Activated T-cell treated with anti-CD3 and anti-CD28 coated beads for 4 hours (primary cell): ENCODE measurements at places on chromosomes 3 and 15.
A peak's percentile ranks its signal among the peaks of the same experiment; 100 is the strongest.

DNA sequence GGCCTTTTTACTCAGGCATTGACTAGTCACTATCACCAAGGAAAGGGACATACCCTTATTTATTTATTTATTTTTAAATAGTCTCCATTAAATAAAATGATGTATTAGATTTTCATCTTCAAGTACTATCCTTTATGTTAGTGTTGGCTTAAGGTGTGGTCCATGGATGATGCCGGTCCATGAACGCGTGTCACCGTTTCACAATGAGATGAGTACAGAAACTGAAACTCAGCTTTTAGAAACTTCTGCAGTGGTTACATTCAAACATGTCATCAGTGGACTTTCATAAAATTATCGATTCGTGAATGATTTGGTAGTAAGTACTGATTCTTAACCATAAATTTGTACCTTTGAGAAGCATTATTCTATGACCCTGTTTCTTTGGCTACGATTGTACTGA lies 166.6 kb downstream of the SATB1 start:
- no peak for DNase-seq

GRCh38 chr15:75104804-75105557 lies 81.6 kb downstream of the PPCDC start:
- DNase-seq = no peak

DNA sequence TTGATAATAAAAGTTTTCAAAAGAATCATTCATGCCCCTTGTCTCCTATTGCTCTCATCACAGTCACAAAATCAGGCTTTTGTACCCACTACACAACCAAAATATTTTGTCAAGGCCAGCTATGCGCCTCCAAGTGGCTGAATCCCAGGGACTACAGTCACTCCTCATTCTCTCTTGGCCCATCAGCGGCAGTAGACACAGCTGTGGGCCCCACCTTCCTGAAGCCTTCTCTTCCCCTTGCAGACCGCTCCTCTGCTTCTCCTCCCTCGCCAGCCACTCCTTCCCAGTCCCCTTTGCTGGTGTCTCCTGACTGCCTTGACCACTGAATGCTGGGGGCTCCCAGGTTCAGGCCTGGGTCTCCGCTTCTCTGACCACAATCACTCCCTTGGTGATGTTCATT lies 52.1 kb downstream of the LSM3 start:
- no peak for DNase-seq

DNA sequence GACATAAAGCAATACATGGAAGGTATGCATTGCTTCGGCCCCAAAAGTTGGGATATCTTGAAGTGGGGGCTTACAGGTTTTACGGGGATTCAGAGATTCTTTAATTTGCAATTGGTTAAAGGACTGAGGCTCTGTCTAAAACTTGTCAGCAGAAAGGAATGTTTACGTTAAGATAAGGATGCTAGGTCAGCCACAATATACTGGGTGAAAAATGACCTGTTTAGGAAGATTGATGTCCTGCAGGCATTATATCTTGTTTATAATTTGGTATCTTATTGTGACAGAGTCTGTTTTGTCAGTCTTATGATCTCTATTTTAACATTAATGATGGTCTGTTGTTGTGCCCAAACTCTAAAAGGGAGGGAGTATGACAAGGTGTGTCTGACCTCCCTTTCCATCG lies 15.3 kb upstream of the CCNDBP1 start:
- DNase-seq = no peak

- DNase-seq = no peak
Observed at GRCh38 chr3:64063207-64063982, 40.1 kb upstream of the PSMD6 start.

DNA sequence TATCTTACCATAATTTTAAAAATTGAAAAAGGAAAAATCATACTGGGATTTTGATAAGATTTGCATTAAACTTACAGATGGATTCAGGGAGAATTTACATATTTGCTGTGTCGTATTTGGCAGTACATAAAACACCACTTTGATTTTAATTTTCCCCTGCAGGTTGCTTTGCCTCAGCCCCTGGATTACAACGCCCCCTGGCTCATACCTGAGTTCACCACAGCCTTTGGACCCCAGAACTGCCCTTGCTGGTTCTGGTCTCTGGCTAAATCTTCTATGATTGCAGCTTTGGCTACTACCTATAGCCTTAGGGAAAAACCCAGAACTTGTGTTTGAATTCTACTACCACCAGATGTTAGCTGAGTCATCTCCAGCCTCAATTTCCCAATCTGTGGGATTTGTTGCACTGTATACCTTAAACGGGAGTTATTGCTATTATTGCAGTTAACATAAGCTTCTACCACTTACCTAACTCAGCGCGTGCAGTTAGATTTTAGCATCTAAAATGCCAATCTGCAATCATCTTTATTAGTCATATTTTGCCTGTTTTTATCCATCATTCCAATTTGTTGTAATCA lies 315.7 kb upstream of the GADL1 start:
- no peak for DNase-seq

- DNase-seq = no peak
Observed at GRCh38 chr15:98682992-98683701, 34.8 kb downstream of the IGF1R start.

GRCh38 chr3:67388738-67389137 lies 265.7 kb downstream of the SUCLG2 start:
- no peak for DNase-seq

GRCh38 chr3:4416427-4416945 lies 50.6 kb downstream of the SUMF1 start:
- DNase-seq = no peak

GRCh38 chr3:69095636-69096035 lies 10.9 kb downstream of the ARL6IP5 start:
- no peak for DNase-seq

- DNase-seq = no peak
Observed at GRCh38 chr15:99729920-99730319, 3.3 kb downstream of the LYSMD4 start.

DNA sequence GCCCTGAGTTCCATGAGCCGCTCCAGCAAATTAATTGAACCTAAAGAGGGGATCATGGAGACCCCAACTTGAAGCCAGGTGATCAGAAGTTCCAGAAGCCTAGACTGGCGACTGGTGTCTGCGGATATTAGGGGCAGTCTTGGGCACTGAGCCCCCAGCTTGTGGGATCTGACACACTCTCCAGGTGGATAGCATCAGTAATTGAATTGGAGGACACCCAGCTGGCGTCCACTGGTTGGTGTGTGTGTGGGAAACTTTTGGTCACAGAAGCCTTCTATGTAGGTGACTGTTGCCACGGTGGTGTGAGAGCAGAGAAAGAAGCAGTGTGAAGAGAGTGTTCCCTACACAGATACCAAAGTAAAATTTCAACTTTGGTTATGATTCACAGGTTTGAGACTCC lies 106.0 kb upstream of the ADPGK start:
- DNase-seq = no peak

- DNase-seq = no peak
Observed at GRCh38 chr3:40181182-40181581, 128.3 kb upstream of the EIF1B start.

- no peak for DNase-seq
Observed at GRCh38 chr3:150063237-150063636, 92.5 kb upstream of the PFN2 start.

DNA sequence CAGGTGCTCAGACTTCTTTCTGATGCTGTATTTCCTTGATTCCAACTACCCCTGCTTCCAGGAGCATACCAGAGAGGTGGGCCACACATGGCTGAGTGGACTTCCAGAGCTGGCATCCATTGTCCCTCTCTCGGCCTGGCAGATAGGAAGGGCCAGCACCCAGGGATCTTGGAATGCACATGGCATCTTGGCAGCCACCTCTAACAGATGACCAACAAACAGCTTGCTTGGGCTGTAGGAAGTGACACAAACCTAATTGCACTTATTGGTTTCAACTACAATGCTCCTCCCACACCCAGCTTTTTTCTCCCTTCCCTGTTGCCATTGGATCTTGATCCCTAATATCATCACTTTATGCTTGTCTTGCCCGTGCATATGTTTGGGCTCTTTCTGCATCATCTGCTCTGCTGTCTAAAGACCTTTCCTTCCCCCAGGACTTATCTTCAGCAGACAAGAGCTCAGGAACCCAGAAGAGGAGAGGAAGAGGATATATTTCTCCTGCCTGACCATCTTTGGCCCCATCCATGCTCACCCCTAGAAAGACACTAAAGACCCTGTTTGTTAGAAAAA lies 294.6 kb downstream of the NTRK3 start:
- no peak for DNase-seq

DNA sequence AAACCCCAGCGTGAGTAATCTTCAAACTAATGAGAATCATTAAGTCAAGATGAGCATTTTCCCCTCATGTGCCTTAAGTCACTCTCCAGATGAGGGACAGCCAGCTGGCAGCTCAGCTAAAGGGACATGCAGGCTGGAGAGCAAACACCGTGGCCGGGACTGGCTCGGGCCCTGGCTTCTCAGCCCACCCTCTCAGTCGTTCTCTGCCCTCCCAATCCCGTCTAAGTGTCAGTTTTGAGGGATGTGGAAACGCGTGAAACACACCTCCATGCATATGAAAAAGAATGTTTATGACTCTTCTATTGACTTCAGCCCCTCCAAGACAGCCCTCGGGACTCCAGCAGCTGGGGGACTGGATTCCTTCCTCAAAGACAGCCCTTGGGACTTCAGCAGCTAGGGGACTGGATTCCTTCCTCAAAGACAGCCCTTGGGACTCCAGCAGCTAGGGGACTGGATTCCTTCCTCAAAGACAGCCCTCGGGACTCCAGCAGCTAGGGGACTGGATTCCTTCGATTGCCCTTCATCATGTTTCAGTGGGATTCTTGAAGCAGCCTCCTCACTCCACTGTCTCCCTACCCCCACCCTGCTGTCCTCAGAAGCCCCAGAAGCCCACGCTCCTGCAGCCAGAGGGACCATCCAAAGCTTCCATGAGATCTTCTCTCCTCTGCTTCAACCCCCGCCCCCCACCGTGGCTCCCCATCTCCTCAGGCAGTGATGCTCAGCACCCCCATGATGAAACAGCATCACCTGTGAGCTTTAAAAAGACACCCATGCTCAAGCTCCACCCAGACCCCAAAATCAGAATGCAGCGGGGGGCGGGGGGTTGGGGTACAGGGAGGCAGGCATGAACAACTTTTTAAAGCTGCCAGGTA lies 228.9 kb downstream of the XXYLT1 start:
- no peak for DNase-seq

GRCh38 chr3:62723166-62723913 lies 151.9 kb downstream of the CADPS start:
- no peak for DNase-seq

DNA sequence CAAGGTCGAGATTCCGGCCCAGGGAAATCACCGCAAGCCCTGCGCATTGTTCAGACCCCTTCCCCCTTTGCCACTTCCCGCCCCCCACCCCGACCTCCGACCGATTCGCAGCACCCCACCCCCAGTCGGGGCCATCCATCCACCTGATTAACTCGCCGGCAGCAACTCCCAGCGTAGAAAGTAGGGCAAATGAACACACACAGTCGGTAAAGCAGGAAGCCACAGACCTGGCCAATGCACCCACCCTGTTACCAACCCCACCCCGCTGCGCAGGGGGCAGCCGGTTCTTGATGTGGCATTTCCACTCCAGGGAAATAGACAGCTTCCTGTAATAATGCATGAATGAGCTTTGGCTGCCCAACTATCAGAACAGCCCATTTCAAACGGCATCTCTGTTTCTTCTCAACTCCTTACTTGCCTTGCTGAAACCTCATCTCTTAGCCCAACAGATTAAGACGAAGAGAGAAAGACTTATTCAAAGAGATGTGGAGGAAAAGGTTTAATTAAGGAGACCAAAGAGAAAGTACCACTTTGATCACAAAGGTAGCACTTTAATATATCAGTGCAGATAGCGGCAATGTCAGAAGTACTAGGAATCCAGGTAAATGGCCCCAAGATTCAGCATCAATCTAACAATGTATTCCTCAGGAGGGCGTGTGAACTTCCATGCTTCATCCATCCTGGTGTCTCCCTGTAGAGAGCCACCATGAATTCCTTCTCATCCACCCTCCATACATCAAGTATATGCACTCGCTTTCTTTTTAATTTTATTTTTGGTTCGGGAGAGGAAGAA lies 1.9 kb downstream of the TNIK start:
- DNase-seq = peak; percentile 19

- no peak for DNase-seq
Observed at GRCh38 chr3:182626484-182627467, 166.5 kb upstream of the ATP11B start.

DNA sequence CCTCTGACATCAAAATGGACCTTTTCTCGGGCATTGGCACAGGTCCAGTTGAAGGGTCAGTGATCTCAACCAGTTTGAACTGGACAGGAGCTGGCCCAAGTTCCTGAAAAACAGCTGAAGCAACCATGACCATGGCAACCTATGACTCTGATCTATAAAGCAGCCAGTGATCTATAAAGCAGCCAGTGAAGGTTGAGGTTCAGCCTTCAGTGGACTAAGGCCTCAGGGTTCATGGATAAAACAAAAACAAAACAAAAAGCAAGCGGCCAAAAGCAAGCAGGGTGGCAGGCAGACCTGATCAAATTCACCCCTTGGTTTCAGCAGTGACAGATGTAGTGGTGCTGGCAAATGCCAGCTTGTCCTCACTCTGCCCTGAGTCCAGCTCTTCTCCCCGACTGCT lies 10.0 kb upstream of the CHRNB4 start:
- DNase-seq = no peak

GRCh38 chr3:73490453-73491286 lies 134.1 kb downstream of the PDZRN3 start:
- no peak for DNase-seq

GRCh38 chr3:172179680-172180399 lies 140.5 kb downstream of the FNDC3B start:
- no peak for DNase-seq

- DNase-seq = no peak
Observed at GRCh38 chr15:29680465-29681165, 141.7 kb downstream of the TJP1 start.

DNA sequence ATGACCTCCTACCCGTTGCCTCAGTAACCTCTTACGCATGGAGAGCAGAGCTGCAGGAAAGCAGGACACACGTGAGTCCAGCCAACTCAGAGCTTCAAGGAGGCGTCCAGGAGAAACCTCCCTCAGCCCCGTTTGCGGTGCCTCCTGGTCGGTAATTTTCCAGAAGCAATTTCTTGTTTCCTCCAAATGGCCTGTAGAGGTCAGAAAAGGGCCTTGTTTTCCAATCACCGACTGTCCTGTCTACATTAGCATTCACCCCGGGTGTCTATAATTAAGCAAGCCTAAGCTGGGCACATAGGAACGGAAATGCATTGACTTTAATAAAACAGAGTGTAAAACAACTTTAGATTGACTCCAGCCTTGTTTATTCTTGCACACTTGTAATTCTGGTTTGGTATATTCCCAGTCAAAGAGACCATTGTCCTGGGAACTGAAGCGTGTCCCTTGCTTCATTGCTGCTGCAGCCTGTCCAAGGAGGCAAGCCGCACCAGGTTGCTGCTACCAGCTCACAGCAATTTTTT lies 836.2 kb downstream of the AGBL1 start:
- no peak for DNase-seq

- no peak for DNase-seq
Observed at GRCh38 chr3:94596887-94597566, 534.2 kb downstream of the NSUN3 start.

- DNase-seq = no peak
Observed at GRCh38 chr15:68980786-68981185, 33.7 kb upstream of the NOX5 start.

DNA sequence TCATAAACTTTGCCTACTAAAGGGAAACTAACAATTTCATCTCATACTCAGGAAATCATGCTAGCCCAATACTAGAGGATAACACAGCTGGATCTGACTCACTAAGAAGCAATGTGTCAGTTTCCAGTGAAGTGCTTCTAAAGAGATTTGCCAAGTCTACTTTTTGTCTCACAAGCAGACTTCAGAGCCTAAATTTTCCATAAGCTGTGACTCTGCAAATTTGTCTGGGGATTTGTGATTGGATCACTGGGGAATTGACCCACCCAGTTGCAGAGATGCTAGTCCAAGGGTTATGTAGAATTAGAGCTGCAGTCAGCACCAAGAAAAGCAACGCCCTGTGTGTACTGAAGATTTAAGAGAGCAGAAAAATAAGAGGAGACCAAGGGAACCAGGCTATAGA lies 647.1 kb downstream of the NTRK3 start:
- DNase-seq = no peak
